ENCODE measurements at places on chromosomes 5 and 9.

DNA sequence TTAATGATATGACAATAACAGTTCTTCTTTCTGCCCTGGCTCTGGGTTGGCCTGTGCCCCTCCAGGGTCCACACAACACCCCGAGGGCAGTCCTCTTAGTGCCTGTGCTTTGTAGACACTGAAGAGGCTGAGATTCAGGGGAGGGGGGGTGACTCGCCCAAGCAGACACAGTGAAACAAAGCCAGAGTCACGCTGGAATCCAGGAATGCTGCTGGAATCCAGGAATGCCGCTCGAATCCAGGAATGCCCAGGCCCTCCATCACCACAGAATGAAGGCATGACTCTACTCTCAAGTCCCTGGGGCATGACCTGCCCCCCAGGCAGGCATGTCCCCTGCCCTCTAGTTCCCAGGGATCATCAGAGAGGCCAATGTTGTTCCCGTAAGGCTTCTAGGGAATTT is 73.1 kb downstream of the LRSAM1 start:
- peak; percentile 79 for DNase-seq

GRCh38 chr5:90015584-90016018 is 394.0 kb downstream of the CETN3 start:
- peak; percentile 34 for DNase-seq

DNA sequence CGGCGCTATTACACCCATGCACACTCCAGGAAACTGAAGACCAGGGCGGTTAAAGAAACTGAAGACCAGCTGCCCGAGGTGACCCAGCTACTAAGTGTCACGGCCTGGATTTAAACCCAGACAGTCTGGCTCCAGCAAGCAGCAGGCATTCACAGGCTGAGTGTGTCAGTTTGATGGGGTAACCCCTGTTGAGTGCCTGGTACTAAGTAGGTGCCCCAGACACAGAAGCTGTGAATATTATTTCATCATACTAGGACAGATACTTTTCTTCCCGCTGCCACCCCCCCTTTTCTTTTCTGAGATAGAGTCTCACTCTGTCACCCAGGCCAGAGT is 7.3 kb downstream of the ENG start:
- no peak for DNase-seq

DNA sequence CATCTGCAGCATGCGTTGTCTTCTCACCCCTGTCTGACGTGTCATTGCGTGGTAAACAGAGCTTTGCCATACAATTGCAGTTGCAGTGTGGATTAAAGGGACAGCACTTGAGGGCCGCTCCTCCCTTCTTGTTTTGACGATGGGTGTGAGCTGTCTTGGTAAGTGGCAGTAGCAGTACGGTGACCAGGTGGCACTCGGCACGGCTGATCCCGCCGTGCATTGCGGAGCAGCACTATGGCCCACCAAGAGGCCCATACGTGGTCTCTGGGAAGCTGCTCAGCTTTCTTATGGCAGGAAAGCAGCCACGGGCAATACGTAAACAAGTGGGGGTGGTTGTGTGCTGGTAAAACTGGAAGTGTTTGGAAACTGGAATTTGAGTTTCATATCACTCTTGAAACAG is 25.1 kb downstream of the EHMT1 start:
- no peak for DNase-seq

DNA sequence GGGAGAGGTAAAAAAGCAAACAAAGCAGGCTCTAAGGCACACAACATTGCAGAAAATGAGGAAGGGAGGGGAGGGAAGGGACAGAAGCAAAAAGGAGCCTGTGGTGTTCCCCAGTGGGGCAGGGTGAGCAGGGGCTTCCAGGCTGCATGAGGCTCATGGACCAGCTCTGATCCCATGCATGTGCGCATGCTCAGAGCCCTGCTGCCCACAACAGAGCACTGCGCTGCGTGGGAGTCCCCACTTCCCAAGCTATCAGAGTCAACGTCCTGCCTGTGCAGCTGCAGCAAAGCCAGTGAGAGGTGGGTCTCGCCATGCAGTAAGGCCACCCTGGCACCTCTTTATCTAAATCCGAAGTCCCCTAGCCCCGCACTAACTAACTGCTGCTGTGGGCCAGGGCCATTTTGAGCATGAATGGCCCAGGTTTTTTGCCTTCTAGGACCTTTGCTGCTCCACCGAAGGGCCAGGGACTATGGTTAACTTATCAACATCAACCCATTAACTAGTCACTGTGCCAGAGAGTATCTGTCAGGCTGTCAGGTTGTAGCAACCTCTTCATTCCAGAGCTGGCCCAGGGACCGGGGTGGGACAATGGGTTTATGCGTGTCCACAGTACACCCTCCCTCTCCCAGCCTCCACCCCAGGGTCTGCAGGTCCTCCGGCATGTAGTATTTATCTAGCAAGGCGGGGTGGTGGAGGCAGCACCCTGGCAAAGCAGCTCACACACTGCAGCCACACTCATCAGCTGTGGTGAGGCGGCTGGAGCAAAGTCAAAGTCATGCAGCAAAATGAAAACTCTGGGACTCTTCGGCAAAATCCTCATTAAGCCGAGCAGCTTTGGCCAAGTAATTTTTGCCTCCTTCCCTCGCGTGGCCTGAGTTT is 123.6 kb downstream of the SAXO1 start:
- DNase-seq: no peak

GRCh38 chr9:110338143-110338542 is 480 bp upstream of the TXNDC8 start:
- DNase-seq: no peak

DNA sequence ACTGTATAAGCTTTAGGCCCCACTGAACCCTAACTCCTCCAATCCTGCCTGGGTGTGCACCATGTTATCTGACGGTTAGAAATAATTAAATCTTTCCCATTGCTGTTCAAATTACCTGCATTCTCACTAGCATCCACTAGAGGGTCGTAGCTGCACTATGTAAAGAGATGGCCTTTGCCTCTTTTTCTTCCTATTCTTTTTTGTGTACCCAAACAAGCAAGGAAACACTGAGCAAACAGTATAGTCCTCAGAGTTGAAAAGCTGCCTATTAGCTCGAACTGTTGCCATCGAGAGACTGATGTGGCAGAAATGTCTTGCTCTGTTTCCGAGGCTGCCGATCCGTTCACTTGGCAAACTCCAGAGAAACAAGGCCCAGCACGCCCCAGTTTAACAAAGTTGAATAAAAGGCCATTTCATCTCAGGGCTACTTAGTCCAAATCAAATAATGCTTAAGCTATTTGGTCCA is 163.8 kb upstream of the TRPM3 start:
- DNase-seq: peak; percentile 61

DNA sequence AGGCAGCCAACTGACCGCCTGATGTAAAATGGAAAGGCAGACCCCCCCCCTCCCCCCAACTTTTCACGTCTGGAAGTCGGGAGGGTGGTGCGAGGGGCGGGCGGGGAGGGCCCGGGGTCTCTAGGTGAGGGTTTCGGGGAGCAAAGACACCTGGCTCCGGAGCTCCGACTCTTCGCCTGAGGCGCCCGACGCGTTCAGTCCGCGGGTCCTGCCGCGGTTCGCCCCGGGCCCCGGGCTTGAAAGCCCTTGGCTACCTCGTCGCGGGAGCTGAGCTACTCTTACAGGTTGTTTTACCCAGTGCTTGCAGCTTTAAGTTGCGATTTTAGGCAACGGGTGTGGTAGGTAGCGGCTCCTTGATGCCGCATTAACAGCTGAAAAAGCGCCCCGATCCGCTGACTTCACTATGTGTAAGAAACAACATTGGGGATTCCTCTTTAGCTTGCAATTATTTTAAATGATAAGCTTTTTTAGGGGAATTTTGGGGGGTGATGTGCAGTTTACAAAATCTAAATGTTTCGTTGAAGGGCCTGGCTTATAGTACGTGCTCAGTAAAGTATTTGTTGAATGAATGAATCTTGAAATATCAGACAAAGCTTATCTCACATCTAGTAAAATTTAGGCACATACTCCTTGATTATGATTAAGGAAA is 722 bp downstream of the CDC42SE2 start:
- peak; percentile 61 for DNase-seq

- DNase-seq: no peak
Observed at GRCh38 chr9:136865768-136866103, 372 bp downstream of the EDF1 start.

GRCh38 chr5:38913714-38914113 is 67.9 kb downstream of the OSMR start:
- DNase-seq: no peak

DNA sequence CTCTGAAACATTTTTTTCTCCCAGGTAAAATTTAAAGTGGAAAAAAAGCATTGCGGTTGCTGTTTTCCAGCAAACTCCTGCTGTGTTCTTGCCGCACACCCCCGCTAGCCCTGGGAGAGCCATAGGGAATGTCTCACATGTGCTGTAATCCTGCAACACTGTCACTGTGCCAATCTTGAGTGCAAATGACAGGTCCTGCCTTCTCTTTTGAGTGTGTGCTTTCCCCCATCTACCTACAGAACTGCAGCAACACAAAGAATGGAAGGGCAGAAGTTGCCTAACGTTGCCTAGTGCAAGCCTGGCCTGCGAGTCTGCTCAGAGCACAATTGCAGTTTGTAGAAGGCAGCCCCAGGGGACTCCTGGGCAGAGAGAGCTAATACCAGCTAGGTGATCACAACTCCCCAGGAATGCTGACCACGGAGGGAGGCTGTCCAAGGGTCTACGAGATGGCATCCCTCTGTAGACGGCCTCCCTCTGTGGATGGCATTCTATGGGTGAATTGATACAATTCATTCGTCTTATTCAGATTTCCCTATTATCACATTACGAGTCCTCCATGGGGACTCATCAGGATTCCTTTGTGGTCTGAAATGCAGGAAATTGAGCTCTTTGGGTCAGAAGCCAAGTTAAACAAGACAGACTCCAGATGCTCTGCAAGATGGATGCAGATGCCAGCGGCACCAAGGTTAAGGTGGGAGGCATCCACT is 172.6 kb upstream of the S1PR3 start:
- peak; percentile 87 for DNase-seq

DNA sequence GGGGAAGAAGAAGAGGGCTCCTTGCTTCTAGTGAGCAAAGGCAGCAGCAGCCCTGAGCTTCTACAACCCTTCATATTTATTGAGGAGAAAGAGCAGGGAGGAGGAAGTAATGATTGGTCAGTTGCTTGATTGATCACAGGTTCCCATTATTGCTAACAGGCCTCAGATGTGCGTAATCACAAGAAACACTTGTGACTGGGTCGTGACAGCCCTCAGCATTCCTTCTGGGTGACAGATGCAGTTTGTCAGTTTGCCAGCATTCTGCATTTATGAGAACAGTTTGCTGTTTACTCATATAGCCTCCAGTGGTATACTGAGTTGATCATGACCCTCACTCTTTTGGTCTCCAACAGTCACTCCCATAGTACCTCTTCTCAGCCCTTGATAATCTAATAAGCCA is 111.5 kb upstream of the TNC start:
- peak; percentile 75 for DNase-seq

GRCh38 chr9:90803860-90804593 is 2.4 kb downstream of the SYK start:
- no peak for DNase-seq

GRCh38 chr9:133394687-133395271 is 18.6 kb downstream of the STKLD1 start:
- no peak for DNase-seq

- DNase-seq: no peak
Observed at GRCh38 chr5:28734396-28734795, 1696.0 kb upstream of the CDH9 start.

- DNase-seq: peak; percentile 74
Observed at GRCh38 chr5:126961702-126962101, 68.7 kb downstream of the MARCHF3 start.

GRCh38 chr9:99366621-99367020 is 144.5 kb downstream of the SEC61B start:
- DNase-seq: no peak

- no peak for DNase-seq
Observed at GRCh38 chr9:36637491-36638270, 65.0 kb downstream of the MELK start.

DNA sequence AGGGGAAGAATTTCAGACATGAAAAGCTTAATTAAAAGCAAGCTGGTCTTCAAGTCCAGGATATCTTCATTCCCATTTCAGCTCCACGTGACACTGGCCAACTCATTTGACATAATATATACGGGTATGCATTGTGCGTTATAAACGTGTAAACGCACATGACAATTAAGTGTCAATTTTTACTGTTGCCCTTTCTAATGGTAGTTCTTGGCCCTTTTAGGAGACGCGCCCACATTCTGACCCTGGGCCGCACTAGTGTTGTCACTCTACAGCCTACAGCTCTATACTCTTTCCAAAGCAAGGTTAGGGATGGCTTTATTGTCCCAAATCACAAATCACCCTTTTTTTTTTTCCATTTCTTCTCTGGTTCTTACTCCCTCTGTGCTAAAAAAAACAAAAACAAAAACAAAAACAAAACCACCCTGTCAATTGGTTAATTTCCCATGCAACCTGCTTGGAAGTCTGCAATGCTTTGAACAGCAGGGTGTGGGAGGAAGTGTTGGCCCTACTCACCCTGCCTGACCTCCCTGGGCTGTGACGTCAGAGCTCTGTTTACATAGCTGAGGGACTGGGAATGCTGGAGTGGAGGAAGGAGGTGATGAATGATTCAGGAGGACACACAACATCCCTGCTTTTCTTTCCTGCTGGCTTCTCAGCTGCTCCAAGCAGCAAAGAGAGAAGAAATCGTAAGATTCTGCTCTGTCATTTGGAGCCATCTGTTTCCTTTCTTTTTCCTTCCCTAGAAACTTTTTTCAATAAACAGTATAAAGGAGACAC is 19.3 kb downstream of the RFK start:
- peak; percentile 95 for DNase-seq

- DNase-seq: no peak
Observed at GRCh38 chr9:135218331-135219225, 131.1 kb downstream of the OLFM1 start.

GRCh38 chr5:56663523-56663922 is 151.8 kb upstream of the MAP3K1 start:
- no peak for DNase-seq
